Stimulated activated CD4-positive, alpha-beta T cell treated with anti-CD3 and anti-CD28 coated beads, Interleukin-15, amount 100 ng/mL, for 1 hour (primary cell): ENCODE measurements at places on chromosomes 3 and 15.

- no peak for DNase-seq
Measured at GRCh38 chr3:171187706-171188290, 161.3 kb upstream of the SLC2A2 start.

DNA sequence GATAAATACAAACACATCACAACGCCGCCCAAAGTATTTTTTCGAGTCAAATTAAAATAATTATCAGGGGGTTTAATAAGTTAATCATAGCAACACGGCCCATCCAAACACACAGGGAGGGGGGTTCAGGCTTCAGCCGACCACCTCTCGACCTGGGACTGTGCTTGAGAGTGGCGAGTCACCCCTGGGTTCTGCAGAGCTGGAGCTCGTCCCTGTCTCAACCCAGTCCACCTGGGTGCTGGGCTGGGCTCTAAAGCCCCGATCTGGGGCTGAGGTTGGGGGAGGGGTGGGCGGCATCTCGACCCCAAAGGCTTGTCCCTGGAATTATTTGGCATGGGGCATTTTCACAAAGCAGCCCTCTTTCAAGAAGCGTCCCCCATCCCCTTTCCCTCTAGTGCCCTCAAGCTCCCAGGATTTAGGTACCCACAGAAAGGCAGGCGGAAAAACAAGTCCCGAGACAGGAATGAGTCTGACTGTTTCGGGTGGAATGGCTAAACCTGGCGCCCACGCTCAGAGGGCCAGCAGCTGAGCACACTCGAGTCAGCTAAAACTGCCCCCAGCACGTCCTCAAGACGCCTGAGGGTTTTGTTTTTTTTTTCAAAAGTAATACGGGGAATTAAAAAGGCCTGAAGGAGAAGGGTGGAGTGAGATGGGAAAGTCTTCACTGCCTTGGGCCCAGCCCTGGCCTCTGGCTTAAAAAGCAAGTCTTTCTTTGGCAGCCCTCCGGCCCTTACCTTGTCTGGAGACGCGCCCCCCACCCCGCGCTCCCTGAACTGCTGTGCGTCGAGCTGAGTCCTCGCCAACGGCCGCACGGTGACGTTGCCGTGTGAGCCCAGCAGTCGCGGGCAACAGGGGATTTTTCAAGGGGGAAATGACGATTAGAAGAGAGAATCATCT lies 32.5 kb downstream of the NR2F2 start:
- DNase-seq = no peak

DNA sequence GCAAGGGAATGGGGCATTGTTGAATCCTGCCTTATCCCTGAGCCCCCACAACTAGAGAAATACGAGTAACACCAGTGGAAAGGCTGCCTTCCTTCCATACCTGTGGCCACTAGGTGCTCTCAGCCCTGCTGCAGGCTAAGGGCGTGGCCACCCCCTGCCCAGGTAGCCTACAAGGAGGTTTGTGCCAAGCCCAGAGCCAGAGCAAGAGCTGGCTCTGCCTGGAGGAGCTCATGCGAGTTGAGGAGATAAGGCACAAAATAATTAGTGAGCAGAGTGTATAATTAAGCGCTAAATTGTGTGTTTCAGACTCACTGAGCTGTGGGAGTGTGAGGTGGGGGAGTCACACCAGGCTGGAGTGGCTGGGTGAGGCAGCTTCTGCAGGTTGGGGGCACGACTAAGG lies 49.2 kb downstream of the TPRA1 start:
- no peak for DNase-seq

- no peak for DNase-seq
Measured at GRCh38 chr3:30578479-30578878, 27.9 kb upstream of the TGFBR2 start.

GRCh38 chr3:111621535-111621934 lies 26.4 kb upstream of the ZBED2 start:
- DNase-seq = no peak

DNA sequence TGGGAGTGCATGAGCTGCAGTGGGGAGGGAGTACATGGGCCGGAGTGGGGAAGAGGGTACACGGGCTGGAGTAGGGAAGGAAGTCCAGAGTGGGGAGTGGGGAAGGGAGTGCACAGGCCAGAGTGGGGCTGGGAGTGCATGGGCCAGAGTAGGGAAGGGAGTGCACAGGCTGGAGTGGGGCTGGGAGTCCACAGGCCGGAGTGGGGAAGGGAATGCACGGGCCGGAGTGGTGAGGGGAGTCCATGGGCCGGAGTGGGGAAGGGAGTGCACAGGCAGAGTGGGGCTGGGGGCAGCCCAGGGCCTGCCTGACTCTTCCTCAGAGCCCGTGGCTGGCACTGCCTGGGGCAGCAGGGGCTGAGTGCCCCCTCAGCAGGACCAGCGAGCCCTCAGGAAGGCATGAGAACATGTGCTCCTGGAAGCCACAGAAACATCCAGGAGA lies 40.7 kb downstream of the KLF15 start:
- no peak for DNase-seq

GRCh38 chr3:14507757-14508504 lies 32.2 kb downstream of the GRIP2 start:
- DNase-seq = no peak
